ENCODE measurements at places on chromosomes 16 and 17.

- no peak for DNase-seq
These were observed 58.2 kb downstream of the RMI2 start for GRCh38 chr16:11403534-11403795.

DNA sequence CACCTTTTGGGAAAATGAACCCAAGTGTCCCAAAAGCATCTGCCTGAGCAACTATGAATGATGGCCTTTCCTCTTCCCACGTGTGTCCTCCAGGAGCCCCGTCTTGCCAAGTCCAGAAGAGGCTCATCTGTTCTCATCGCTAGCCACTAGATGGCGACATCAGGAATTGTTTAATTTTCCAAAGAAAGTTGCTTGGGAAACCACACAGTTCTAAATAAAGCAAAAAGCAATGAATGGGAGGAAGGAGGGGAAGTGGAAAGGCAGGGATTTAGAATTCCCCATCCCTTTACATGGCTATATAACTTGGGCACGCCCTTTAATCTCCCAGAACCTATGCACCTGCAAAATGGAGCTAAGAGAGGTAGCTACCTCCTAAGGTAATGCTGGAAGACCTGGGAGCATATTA, 9.0 kb upstream of the CDH5 start:
- DNase-seq: peak; percentile 65

DNA sequence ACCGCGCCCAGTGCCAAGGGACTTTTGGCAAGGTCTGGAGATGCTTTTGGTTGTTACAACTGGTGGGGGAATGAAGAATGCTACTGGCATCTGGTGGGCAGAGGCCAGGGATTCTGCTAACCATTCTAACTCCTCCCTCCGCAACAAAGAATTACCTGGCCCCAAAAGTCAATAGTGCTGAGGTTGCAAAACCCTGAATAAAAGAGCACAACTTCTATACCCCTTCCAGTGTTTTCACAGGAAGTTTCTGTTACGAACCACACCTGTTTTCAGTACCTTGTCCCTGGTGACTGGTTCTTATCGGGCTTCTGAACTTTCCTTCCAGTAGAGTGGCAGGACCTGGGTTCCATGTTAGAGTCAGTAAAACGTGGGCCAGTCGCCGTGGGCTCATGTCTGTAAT, 17.3 kb downstream of the ABAT start:
- DNase-seq: no peak

GRCh38 chr17:58325976-58326468, 2.6 kb downstream of the TSPOAP1 start:
- no peak for DNase-seq

DNA sequence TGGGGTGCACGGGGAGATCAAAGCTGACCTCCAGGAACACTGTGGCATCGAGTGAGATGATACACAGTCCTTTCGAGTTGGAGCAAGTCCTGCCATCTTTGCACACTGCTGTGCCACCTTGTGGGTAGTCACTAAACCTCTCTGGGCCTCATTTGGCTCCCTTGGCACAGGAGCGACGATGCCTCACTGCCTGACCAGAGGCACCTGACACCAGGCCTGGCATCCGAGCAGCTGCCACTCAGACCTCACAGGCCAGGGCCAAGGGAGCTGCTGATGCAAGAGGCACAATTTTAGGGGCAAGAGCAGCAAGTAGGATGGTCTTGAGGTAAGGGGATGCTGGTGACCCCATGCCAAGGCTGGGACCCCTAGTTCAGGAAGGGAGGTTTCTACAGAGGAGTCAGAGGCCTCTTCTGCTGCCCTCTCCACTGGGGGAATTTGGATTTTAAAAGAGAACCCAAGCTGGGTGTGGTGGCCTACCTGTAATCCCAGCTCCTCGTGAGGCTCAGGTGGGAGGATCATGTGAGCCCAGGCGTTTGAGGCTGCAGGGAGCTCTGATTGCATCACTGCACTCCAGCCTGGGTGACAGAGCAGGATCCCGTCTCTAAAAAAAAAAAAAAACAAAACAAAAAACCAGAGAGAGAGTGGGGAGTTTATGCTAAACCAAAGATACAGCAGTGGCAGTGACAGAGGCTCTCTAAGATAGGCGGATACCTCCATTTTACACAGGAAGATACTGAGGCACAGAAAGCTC, 6.7 kb upstream of the ADGRG1 start:
- no peak for DNase-seq

GRCh38 chr16:57696240-57696639, 1.6 kb downstream of the DRC7 start:
- DNase-seq: no peak

GRCh38 chr17:378068-378467, 25.5 kb upstream of the RPH3AL start:
- no peak for DNase-seq

DNA sequence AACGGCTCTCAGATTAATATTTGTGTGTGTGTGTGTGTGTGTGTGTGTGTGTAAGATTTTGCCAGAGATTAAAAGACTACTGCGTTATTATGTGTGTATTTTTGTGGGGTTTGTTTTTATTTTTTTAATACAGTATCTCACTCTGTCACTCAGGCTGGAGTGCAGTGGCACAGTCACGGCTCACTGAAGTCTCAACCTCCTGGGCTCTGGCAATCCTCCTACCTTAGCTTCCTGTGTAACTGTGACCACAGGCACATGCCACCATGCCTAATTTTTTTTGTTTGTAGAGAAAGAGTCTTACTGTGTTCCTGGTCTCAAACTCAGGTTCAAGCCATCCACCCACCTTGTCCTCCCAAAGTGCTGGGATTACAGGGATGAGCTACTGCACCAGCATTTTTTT, 87.2 kb downstream of the CYB561 start:
- no peak for DNase-seq

DNA sequence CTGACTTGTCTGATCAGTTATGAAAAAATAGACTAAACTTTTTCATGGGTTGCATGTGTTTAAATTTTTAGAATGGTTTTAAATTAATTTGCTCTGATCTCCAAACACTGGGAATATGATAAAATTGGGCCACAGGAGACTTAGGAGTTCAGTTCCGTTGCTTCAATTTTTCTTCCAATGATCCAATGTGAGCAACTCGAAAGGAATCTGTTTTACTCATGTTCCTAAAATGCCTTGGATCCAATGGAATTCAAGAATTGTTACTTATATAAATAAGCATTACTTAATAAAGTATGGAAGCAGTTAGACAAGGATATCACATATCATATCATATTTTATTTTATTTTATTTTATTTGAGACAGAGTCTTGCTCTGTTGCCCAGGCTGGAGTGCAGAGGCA, 56.0 kb upstream of the NACA2 start:
- no peak for DNase-seq

DNA sequence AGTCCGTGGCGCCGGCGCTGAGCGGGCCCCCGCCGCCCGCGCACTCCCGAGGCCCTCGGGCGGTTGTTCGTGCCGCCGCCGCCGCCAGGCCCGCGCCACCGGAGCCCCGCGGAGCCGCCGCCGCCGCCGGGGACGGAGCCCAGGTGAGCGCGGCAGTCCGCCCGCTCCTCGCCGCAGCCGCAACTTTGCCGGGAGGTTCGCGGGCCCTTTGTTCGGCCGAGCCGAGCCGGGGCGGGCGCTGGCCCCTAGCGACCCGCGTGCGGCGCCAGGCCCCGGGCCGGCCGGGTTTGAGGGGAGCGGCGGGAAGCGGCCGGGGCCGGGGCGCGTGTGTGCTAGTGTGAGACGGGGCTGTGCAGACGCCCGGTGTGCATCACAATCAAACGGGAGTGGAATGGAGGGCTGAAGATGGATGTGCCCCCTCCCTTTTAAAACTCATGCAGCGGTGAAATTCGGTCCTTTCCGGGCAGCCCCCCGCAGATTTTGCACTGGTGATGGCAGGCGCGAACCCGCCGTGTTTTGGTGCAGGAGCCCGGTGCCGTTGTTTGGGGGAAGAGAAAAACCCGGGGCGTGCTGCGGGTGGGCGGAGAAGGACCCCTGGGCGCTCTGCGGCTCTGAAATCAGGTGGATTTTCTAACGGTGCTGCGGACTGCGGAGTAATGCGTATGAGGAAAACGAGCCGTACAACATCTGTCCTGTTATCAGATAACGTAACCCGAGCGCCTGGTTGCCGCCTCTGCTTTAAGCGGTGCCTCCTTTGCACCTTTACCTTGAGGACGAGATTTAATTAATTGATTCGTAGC, 823 bp downstream of the TNRC6C start:
- no peak for DNase-seq

DNA sequence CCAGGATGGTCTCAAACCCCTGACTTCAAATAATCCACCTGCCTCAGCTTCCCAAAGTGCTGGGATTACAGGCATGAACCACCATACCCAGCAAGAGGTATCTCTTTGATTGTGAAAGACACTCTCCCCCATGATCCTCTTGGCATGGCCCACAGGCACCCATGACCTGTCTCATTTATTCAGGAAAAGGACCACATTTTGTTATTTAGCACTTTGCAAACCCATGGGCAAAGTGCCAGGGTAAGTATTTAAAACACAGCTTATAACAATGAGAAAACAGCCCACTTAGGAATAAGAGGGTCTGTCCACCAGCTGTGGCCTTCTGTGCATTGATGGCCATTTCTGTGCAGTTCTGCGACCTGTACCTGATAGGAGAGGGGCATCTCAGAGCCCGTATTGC, 12.8 kb upstream of the AKTIP start:
- no peak for DNase-seq

- no peak for DNase-seq
These were observed 1.4 kb upstream of the C1QTNF1 start for GRCh38 chr17:79022507-79022991.

- no peak for DNase-seq
These were observed 418.5 kb upstream of the CDH5 start for GRCh38 chr16:65947951-65948350.

DNA sequence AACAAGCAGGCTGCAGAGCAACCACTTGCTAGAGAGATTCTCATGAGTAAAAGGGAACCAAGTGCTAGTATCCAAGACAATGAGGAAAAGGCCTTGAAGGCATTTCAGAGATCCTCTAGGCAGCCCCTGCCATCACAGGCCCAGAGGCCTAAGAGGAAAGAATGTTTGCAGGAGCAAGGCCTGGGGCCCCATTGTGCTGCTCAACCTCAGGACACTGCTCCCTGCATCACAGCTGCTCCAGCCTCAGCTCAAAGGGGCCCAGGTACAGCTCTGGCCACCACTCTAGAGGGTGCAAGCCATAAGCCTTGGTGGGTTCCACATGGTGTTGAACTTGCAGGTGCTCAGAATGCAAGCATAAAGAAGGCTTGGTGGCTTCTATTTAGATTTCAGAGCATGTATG, 243.0 kb upstream of the RPL38 start:
- no peak for DNase-seq

DNA sequence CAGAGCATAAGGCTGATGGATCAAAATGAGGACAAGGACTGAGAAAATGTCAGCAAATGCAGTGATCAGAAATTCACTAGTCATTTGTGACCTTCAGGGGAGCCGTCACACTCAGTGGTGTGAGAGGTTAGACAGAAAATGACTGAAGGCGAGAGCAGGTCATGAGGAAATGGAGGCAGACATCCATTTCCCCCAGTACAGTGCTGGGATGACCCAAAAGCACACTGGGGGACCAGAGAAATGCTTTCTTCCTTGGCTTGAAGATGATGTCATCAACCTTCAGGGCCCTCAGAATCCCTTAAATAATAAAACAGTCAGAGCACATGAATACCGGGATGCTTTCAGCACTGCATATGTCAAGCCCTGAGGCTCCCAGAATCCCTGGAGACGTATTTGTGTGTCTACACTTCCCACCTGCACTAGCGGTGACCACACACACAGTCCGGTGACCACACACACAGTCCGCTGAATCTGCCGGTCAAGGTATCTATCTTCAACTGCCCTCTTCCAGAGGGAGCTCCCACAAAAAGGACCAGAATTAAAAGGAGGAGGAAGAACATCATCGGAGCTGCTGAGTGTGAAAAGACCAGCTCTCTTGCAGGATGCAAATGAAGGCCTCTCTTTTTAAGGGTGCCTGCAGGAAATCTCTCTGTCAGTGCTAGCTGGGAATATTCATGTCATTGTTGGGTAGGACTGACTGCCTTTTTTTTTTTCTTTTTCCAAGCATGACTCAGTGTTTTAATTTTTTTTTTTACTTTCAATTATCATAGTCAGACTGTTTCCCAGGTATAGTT, 8.2 kb downstream of the UBE2O start:
- DNase-seq: no peak

- DNase-seq: no peak
These were observed 188.1 kb upstream of the ZNF469 start for GRCh38 chr16:88194397-88195268.

GRCh38 chr17:49688848-49689247, 11.0 kb upstream of the SPOP start:
- no peak for DNase-seq

DNA sequence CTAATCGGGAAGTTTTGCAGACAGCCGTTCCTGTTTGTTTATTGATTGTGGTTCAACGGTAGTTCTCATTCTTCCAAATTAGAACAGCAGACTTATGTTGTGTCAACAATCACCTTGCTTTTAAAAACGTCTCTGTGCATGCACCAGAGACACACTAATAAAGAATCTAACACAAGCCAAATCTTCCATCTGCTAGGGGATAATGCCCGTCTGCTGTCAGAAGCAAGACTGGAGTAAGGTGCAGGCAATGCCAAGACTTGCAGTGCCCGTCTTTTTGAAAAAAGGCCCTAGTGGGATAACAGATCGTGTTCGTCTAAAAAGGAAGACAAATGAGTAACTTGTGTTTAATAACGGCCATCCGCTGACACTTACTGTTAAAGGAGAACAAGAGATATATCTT, 158.4 kb downstream of the KCNJ2 start:
- no peak for DNase-seq

DNA sequence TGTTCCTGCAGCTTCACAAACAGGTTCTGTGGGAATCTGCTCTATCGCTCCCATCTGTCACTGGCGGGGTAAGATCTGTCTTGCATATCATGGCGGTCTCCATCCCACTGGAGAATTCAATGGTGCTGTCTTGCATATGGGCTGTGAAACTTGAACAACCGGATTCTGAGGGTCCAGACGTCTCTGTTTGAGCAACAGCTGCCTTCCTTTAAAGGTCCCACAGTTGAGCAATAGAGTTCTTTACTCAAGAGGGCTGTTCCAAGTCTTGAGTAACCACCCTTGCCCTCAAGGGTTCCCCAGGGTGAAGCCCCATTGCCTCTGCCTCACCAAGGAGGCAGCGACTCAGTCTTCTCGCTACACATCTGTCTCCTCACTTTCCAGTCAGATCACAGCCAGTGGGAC, 50.8 kb downstream of the ZFHX3 start:
- no peak for DNase-seq

DNA sequence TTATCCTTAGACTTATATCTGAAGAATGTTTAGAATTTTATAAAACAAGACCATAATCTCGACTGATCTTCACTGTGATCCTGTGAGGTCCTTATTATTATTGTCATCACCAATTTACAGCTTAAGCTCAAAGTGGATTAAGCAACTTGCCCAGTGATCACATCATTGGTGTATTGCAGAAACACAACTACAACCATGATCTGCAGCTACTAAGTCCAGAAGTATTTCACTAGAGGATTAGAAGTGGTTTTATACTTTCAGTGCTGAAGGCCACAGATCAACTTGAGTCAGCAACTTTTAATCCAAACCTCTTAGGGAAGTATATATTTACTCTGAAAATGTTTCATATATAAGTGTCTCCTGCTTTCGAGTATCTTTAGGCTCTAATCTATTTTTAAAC, 624.3 kb upstream of the SOX9 start:
- no peak for DNase-seq
